ENCODE measurements at places on chromosomes 4 and X.

GRCh38 chrX:28585767-28586166 is 1.5 kb upstream of the IL1RAPL1 start:
- no peak for DNase-seq

- no peak for DNase-seq
Observed at GRCh38 chr4:18582841-18583240, 561.3 kb upstream of the LCORL start.

DNA sequence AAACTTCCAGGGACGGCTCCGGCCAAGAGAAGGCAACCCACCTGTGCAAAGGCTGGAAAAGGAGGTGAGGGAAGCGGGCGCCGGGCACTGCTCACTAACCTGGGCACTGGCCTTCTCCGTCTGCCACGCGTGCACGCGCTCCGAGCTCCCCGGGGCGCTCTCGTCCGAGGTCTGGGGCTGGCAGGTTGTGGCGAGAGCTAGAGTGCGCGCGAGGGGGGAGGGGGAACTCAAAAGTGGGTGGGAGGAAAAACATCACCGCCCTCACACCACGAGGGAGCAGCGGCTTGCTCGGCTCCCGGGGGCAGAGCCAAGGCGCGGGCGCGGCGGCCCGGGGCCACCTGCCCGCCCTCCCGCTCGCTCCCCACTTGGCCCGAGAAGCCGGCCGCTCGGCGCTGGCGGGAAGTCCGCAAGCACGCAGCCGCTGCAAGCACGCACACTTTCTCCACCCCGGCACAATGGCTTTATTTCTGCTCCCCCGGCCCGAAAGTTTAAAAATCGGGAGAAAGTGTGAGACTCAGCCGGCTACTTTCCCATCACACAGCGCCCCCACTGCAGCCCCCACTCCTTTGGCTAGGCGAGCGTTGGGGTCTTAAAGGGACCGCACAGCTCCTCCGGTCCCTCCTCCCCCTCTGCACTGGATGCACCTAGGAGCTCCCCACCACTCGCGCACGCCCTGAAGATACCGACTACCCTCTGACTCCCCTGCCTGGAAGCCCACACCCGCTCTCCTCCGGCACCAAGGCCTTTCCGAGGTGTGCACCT is at the start of gene CHRDL1:
TSS of gene CHRDL1 (minus strand) at position 173 of the 762 bp plus-strand sequence. CDS start 3,636 bp downstream, outside the sequence.
- DNase-seq = no peak

GRCh38 chr4:64538219-64538618 is 129.0 kb upstream of the TECRL start:
- DNase-seq = no peak

DNA sequence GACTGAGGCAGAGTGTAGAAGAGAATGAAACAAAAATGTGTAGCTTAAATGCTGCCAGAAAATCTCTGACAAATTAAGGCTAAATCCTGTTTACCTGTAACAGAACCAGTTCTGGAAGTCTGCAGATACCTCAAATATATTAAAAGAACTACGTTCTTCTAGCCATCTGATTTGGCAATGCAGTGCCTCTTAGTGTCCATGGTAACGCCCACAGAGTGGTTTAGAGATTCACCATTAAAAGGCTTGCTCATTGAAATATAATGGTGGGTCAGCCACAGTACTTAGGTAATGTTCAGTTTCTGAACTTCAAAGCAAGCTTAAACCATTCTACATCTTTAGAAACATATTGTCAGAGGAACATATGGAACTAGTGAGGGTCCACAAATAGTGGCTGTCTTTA is 23.2 kb upstream of the LUZP4 start:
- no peak for DNase-seq

GRCh38 chrX:68533656-68534055 is 34.8 kb downstream of the YIPF6 start:
- DNase-seq = no peak

DNA sequence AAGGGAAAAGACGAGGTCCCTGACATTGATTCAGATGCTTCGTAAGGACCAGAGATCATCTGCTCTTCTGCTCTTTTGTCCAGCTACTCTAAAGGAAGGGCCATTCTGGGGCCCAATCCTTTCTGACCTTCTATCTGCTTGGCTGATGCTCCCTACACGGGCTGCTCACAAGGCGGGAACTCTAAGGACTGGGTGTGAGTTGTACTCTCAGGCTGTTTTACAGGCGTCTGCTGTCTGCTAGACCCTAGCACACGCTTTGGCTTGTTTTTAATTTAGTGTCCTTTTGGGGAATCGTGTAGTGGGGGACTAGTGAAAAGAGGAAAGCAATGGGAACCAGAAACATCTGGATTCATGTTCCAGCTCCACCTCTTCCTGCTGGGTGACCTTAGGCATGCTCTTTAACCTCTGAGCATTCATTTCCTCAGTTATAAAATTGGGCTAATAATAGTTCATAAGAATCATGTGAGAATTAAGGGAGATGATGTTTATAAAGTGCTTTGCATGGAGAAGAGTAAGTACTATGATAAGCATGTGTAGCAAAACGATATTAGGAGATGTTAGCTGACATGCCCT is 53.1 kb downstream of the CASP3 start:
- DNase-seq = no peak

GRCh38 chr4:40301603-40302002 is 33.5 kb upstream of the CHRNA9 start:
- no peak for DNase-seq
